SK-N-MC (cell line): ENCODE measurements at places on chromosomes 3 and 15.

GRCh38 chr3:118472586-118472985 lies 562.1 kb downstream of the IGSF11 start:
- no peak for DNase-seq

- DNase-seq: no peak
Measured at GRCh38 chr15:77563623-77564156, 69.0 kb downstream of the LINGO1 start.

DNA sequence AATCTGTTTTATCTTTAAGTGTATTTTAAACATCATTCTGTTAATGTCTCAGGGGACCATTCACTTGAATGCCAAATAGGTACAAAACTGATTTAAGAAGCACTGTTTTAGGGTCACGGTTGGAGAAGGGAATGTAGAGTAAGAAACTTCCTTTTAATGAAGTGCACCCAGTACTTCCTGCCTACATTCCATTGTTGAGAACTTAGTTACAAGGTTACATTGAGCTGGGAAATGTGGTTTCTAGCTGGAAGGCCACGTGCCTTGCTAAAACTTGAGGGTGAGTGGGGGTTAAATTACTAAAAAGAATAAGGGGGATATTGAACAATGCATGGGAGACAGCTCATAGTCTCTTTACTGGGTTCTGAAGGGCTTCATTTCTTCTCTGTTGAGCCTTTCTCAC lies 78.3 kb upstream of the TBC1D5 start:
- no peak for DNase-seq

- no peak for DNase-seq
Measured at GRCh38 chr3:52463416-52463815, 8.0 kb downstream of the NISCH start.

DNA sequence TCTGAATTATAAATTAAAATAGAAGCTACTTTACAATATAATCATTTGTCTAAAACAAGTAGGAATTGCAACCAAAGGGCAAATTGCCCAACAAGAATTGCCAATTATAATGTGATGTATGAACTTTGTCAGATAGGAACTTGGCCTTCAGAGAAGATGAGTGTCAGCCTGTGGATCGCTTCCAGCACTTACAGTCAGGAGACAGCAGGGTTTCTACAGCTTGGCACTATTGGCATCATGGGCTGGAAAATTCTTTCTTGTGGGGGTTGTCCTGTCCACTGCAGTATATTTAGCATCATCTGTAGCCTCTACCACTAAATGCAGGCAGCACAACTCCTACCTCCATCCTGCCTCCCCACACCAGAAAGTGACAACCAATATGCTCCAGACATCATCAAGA lies 48.1 kb upstream of the CRBN start:
- no peak for DNase-seq

DNA sequence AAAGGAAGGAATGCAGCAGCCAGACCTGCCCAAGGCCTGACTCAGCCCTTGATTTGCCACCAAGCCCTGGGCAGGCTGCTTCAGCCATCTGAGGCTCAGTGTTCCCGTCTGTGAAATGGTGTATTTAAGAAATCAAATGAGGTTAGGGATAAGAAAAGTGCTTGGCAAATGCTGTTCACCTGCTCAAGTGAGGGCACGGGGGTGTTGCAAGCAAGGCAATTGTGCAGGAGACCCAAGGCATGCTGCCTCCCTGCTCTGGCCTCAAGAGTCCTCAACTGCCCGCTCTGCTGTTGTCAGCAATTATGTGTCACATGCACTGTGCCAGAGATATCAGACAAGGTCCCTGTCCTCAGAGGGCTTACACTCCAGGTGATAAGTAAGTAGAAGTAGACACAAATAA lies 101.8 kb downstream of the TPRA1 start:
- DNase-seq: no peak

DNA sequence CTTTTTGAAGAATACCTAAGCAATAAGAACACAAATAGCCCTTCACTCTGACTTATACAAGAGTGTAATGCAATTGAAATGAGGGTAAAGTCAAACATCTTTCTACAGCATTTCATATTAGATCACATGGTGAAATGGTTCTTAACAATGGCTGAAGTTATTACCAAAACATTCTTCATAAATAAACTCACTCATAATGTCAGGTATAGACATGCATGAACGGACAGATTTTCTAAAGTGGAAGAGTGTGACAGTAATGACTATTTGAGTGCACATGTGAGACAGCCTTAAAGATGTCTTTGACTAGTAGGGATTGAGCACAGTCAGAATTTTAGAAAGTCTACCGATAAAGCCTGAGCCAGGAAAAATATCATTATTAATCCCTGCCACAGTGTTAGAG lies 471.0 kb downstream of the ZPLD1 start:
- no peak for DNase-seq

- DNase-seq: no peak
Measured at GRCh38 chr15:75348562-75349350, 1.9 kb downstream of the NEIL1 start.

- DNase-seq: peak; percentile 89
Measured at GRCh38 chr3:99895703-99896441, 78.2 kb downstream of the CMSS1 start.

DNA sequence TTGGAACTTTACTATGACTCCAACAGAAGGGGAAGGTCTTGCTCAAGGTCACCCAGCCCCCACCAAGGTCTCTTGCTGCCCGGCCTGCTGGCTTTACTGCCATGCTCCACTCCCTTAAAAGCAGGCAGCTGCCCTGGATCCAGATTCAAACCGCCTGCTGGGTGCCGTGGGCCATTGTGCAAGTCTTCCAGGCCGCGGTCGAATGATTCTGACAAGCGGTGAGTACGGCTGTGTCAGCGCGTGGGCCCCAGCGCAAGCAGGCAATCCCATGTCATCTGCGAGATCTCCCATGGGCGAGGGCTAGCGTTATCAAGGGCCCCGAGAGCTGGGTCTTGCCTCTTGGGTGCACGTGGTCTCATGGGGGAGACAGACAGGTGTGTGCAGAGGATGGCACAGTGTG lies 37.6 kb downstream of the CORO2B start:
- DNase-seq: no peak

- no peak for DNase-seq
Measured at GRCh38 chr15:59867086-59867855, 136.8 kb upstream of the FOXB1 start.

DNA sequence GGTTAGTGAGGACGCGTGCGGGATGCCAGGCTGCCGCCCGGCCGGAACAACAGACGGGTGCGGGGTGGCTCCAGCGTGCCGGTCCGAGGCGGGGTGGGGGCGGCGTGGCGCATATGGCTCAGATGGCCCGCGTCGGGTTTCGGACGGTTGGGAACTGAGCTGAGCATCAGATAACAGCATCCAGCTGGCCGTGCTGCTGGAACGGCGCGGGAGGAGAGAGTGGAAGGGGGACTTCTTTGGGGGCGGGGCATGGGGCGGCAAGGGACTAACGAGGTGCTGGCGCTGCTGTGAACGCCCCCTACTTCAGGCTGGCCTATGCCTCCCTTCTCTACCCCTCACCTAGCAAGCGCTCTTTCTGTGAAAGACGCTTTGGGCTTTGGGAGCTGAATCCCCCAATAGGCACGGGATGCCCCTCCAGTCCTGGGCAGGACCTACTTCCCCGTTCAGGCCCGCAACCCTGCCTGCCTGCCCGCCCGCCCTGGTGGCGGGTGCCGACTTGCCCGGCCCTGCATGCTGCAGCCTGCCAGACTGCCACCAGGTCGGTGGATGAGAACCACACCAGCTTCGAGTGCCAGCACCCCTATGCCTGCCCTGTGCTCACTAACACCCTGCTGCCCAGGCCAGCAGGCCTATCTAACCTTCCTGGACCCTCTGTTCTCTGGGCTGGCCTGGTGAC lies 542 bp downstream of the INKA1 start:
- no peak for DNase-seq

DNA sequence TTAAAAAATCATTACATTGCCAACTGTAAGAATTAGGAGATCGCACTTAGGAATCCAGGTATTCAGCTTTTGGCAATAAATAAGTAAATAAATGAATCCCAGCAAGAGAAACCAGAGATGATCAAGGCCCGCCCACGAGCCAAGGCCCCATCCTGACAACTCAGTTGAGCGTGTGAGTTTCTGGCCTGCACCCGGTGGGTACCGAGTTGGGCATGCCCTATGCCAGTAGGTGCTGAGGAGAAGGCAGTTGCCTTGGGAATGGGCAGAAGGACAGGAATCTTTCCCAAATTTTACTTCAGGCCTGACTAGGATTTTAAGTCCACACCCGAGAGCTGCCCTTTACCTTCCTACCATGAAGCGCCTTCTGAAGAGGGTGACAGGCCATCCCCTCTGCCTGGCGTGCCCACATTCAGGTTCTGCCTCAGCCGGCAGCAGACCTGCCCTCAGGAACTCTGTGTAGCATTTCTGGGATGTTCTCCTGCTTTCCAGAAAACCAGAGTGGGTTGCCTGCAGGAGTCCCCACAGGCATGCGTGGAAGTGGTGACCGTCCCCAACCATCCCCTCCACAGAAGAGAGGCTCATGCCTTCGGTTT lies 99.3 kb upstream of the ALDH1A3 start:
- no peak for DNase-seq

- DNase-seq: no peak
Measured at GRCh38 chr3:24678421-24678865, 183.8 kb upstream of the THRB start.

- no peak for DNase-seq
Measured at GRCh38 chr3:81005992-81006391, 755.5 kb downstream of the GBE1 start.

DNA sequence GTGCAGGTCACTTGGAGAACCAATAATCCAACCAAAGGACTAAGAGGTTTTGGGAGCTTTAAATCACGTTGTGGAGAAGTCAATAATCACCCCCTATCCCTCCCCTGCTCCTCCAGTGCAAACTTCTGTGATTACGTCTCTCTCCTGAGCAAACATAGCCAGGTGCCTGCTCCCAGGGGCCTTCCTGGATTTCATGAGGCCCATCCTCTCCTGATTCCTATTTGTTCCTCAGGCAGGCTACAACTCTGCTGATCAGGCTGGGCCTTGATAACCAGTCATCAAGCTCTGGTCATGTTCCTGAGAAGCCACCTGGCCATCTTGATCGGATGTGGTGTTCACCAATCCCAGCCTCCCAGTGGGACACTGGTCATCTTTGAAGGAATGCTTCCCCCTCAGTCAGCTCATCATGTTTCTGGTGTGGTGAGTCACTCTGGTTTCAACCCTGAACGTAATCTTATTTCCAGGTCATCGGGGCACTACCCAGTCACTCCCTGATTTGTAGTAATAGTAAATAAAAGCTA lies 2.9 kb upstream of the ZNF710 start:
- no peak for DNase-seq

DNA sequence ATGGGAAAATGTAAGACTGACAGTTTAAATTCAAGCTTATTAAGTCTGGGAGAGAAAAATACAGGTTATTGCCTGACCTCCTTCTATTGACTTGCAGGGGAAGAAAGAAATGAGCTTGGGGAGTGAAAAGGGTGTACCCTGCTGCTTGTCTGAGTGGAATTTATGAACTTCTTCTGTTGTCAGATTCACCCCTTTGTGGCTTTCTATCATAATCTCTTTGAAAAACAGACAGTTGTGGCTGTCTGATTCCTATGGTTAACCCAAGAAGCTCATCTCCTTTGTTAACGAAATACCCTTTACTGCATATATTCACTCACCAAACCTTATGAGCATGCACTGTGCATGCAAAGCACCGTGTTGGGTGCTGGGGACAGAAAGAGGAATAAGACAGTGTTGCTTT lies 22.5 kb downstream of the GPD1L start:
- DNase-seq: no peak

DNA sequence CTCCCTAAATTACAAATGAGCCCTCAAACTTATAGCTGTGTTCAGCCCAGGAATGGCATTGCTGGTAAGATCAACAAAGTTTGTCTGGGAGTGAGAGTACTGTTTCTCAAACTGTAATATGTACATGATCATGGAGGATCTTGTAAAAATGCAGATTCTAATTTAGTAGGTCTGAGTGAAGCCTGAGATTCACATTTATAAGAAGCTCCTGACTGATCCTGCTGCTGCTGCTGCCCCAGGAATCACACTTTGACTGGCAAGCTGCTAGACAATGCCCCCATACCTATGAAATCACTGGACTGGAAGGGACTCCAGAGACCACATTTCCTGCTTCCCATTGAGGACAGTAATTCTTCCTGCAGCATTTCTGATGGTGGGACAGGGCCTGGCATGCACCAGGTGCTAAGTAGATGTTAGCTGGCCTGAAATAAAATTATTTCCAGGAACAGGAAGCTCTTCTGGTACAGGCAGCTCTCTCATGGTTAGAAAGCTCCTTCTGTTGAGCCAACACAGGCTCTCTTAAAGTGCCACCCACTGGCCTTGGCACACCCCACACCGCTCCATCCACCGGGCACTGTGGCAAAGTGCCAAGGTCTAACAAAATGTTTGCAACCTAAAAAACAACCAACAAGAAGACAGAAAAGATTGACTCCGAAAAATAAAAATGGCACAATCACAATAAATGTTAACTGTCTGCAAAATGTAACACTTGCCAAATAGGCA lies 36.7 kb upstream of the ZNF710 start:
- DNase-seq: no peak

GRCh38 chr3:176796371-176796770 lies 400.9 kb downstream of the TBL1XR1 start:
- no peak for DNase-seq

- no peak for DNase-seq
Measured at GRCh38 chr3:76490064-76490463, 549.8 kb upstream of the ROBO2 start.

GRCh38 chr15:69722924-69723323 lies 270.3 kb downstream of the RPLP1 start:
- no peak for DNase-seq

GRCh38 chr15:56040081-56041035 lies 46.9 kb upstream of the NEDD4 start:
- peak; percentile 69 for DNase-seq

DNA sequence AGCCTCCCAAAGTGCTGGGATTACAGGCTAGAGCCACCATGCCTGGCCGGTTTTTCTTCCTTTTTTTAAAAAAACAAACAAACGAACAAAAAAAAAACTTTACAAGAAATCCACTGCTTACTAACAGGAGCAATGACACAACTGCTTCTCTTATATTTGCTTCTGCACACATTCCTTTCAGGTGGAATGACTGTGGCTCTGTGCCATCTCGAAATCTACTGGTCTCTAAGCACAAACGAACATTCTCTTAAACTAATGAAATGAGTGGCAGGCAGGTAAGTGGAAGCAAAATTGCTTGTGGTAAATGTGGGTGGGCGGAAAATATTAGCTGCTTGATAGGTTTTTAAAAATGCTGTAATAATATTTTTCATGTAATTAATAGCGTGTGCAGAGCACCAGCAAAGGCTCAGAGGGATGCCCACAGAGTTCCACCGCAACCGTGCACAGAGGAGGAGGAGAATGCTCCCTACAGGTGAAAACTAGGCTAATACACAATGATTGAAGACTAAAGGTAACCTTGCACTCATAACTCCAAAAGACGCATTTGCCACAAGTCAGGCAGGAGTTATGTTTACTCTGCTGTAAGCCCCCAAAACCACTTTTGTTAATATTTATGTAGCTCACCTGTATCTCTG lies 77.4 kb downstream of the LSAMP start:
- no peak for DNase-seq

DNA sequence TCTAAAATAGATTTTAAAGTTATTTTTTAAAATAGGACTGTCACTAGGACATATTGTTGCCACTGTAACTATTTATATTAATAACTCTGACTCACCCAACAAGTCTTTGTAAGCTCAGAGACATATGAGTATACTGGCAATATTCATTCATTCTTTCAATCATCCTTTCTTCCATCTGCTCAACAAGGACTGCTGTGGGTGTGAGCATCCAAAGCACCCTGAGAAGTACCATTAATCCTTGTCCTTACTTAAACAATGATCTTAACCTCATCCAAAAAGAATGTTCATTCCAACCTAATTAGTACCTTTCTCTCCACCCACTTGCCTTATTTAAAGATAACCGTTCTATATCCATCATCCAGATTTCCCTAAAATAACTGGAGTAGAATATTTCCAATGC lies 94.2 kb upstream of the PPP2R3A start:
- no peak for DNase-seq
